ACHN (cell line): ENCODE measurements at places on chromosomes 6 and 20.

GRCh38 chr6:140590641-140591040 is 1216.2 kb upstream of the CITED2 start:
- no peak for DNase-seq

DNA sequence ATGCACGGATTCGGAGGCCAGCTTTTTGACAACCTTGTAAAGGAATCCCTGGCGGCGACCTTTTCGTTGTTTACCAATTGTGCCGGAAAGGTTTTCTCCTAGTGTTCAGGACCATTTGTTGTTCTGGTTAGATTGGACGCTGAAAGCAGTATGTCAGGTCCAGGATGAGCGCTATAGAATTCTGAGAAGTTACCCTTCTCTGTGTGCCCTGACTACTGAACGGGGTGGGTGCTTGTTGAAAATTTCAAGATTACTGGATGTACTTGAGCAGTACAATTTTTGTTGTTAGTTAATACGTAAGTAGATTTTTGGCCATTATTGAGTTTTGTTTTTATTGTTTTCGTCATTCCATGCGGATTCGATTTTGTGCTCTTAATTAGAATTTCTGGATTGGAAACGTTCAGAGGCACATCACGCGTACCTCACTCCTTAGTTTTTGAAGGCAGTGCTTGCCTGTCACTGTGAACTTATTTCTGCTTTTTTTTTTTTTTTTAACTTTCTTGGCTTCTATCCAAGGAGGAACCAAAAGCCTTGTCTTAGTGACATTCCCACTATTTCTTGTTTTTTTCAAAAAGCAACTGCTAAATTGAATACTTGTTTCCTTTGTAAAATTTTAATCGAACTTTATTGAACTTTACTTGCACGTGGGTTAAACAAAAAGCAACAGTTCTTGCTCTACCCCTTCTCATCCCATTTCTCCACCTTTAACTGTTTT is 898 bp downstream of the XRN2 start:
- DNase-seq = peak; percentile 17

GRCh38 chr6:35742842-35743241 is 6.0 kb downstream of the ARMC12 start:
- no peak for DNase-seq

DNA sequence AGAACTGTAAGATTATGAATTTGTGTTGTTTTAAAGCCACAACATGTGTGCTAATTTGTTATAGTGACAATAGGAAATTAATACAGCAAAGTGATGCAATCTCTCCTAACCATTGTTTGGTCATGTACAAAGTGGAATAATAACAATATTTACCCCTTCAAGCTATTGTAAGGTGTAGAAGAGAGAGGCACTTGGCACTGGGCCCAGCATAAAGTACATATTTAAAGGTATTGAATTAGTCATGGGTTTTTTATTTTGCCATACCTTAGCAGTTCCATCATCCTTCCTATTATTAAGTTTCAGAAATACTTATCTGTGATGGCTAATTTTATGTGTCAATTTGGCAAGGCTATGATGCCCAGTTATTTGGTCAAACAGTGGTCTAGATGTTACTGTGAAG is 322.4 kb upstream of the TSHZ2 start:
- no peak for DNase-seq

- peak; percentile 72 for DNase-seq
Measured at GRCh38 chr6:153170511-153170910, 39.4 kb upstream of the RGS17 start.

DNA sequence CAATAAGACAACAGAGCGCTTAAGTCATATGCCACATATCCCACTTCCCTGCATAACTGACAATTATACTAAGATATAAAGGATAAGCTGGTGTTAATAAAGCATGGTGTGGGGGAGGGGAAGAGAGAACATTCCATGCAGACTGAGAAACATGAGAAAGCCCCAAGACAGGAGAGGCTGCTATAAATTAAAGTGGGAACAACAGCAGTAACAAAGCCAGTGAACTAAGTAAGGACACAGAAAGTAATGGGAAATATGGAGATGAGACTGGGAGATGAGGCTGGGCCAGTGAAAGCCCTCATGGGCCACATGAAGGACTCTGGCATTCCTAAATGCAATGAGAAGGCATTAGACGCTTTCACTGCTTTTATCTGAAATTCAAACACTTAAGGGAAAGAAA is 41.3 kb downstream of the SESN1 start:
- DNase-seq = no peak

DNA sequence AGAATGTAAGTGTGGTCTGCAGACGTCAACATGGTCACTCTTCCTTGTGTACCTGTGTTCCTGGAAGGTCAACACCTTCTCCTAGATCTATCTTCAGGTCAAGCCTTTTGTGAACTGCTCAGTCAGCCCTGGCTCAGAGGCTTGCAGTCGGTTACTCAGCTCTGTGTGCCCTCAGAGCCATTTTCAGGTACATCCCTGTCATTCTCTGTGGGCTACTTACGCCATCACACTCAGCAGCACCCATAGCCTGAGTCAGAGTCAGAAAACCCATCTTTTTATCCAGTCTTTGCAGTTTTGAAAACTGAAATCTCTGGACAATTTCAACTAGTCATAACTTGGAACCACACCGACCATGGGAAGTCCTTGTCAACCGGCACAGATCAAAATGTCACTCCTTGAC is 35.3 kb downstream of the TGM3 start:
- DNase-seq = no peak

- no peak for DNase-seq
Measured at GRCh38 chr6:12635813-12636212, 80.8 kb upstream of the PHACTR1 start.

DNA sequence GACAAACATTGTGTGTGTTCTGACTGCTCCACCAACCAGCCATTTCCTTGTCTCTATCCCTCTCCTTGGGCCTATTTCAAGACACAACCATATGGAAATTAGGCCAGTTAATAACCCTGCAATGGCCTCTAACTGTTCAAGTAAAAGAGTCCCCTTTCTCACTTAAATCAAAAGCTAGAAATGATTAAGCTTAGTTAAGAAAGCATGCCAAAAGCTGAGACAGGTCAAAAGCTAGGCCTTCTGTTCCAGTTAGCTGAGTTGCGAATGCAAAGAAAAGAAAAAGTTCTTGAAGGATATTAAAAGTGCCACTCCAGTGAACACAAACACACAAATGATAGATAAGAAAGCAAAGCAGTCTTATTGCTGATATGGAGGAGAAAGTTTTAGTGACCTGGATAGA is 22.5 kb downstream of the SERINC1 start:
- DNase-seq = no peak

DNA sequence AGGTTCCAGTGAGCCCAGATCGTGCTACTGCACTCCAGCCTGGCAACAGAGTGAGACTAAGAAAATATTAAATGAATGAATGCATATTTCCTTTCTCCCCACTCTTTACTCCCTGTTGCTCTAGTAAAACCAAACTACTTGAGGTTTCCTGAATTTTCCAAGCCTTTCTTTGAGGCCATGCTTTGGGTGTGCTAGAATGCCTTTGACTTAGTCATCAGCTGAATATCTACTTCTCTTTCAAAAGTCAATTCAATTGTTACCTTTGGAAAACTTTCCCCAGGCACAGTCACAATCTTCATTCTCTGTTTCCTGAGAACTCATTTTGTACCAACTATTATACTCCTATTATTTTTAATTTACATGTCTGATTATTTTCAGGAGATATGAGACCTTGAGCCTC is 27.5 kb upstream of the CEP85L start:
- no peak for DNase-seq
